ENCODE measurements at places on chromosomes 13 and 19.

- DNase-seq, result peak; percentile 69
Observed at GRCh38 chr13:80562433-80563156, 221.7 kb upstream of the SPRY2 start.

DNA sequence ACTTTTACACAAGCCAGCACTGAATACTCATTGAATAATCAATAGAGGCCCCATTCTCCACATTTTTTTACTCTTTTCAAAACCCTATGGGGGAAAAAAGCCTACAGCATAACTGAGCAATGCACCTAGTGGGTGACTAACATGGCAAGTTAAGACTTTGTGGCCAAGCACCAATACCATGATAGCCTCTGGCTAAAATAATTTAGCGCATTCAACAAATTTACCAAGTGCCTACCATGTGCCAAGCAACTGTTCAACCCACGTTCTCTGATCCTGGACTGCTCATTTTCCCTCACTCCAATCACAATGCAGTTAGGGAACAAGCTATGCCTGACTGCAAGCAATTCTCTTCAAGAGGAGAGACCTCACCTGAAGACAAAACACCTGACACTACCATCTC is 3.0 kb downstream of the ANKRD10 start:
- no peak for DNase-seq

- no peak for DNase-seq
Observed at GRCh38 chr19:41298348-41298964, 11.5 kb upstream of the CCDC97 start.

GRCh38 chr19:31275068-31275334 is 74.2 kb downstream of the TSHZ3 start:
- no peak for DNase-seq

GRCh38 chr13:23146811-23147625 is 33.8 kb upstream of the SGCG start:
- no peak for DNase-seq

GRCh38 chr13:46679369-46680120 is 117.4 kb downstream of the ESD start:
- DNase-seq, result no peak

- DNase-seq, result no peak
Observed at GRCh38 chr13:96671073-96671472, 323.2 kb downstream of the OXGR1 start.

DNA sequence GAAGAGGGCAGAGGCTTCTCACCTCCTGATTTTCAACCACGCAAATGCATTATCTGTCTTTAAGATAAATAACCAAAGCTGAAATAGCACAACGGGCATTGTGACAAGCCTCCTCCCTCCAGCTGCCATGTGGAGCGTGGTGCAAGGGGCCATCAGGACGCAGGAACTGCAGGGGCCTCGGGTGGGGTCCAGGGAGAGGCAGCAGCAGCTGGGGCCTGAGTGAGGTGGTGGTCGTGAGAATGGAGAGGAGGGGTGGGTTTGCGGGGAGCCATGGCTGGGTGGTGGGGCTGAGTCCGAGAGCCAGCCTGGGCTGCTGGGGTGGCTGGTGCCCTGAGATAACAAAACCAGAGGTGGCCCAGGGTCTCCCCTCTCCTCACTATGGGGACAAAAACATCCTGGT is 66.0 kb downstream of the EPS15L1 start:
- DNase-seq, result no peak

GRCh38 chr13:48728876-48729275 is 75.1 kb downstream of the CYSLTR2 start:
- DNase-seq, result no peak

- no peak for DNase-seq
Observed at GRCh38 chr13:113422807-113423519, 30.3 kb downstream of the ADPRHL1 start.

- no peak for DNase-seq
Observed at GRCh38 chr13:41708713-41709112, 251.4 kb downstream of the RGCC start.

DNA sequence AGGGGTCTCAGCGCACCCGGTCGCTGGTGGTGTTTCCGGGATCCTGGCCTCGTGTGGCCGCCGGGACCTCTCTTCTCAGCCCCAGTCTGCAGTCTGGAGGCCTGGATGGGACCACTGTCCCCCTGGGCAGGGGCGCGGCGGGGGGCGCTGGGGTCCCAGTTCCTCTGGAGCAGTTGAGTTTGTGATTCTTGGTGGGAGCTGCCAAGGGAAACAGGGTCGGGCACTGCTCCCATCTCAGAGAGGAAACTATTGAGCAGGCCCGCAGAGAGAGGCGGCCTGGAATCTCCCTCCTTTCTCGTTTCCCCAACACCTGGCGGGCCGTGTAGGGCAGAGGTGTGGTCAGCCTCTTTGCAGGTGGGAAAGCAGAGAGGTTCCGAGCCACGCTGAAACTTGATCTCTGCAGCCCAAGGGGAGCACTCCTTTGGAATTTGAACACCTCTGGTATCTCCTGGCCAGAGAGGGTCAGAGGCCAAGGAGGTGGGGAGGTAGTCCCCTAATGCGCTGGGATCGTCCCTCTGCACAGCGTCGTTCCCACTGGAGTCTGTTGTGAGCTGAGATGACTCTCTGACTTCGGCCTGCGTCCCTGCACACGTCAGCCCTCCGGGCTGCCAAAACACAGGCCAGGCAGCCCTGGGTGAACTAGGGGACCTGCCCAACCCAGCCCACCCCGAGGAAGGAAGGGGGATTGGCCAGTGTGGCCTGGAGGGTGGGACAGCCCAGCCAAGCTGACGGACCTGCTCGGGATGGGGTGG is 741 bp downstream of the PLEKHF1 start:
- DNase-seq, result no peak

DNA sequence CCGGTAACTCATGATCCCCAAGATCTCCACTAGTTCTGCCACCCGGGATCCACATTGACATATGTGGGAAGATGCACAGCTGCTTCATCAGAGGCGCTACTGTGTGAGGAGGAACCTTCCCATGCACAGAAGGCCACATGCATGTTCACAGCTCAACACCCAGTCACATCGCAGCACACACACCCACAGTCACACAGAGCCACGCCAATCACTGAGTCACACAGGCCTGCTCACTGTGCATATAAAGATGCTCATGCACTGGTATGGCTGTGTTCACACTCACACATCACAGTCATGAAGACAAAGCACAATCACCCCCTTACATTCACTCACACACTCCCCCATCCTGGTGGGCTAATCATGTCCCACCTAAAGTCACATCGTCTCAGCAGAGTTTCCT is 9.8 kb downstream of the CLC start:
- DNase-seq, result no peak
